ENCODE measurements at places on chromosomes 16 and 17.
A peak's percentile ranks its signal among the peaks of the same experiment; 100 is the strongest.

DNA sequence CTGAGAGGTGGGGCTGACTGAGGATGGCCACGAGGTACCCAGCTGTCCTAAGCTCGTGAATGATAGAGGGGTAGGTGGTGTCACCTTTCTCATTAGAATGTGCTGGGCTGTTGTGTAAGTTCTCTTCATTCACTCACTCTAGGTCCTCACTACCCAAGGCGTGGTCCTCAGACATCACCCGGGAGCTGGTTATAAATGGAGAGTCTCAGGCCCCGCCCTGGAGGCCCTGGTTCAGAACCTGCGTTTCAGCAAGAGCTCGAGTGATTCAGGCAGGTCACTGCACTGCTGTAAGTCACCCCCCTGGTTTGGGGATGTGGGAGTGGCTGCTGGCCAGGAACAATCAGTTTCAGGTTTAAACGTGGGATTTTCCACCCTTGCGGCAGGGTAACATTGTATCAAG lies 139.8 kb downstream of the FOXL1 start:
- no peak for DNase-seq

- peak; percentile 57 for DNase-seq
Observed at GRCh38 chr17:8387914-8388651, 5.1 kb upstream of the RPL26 start.

DNA sequence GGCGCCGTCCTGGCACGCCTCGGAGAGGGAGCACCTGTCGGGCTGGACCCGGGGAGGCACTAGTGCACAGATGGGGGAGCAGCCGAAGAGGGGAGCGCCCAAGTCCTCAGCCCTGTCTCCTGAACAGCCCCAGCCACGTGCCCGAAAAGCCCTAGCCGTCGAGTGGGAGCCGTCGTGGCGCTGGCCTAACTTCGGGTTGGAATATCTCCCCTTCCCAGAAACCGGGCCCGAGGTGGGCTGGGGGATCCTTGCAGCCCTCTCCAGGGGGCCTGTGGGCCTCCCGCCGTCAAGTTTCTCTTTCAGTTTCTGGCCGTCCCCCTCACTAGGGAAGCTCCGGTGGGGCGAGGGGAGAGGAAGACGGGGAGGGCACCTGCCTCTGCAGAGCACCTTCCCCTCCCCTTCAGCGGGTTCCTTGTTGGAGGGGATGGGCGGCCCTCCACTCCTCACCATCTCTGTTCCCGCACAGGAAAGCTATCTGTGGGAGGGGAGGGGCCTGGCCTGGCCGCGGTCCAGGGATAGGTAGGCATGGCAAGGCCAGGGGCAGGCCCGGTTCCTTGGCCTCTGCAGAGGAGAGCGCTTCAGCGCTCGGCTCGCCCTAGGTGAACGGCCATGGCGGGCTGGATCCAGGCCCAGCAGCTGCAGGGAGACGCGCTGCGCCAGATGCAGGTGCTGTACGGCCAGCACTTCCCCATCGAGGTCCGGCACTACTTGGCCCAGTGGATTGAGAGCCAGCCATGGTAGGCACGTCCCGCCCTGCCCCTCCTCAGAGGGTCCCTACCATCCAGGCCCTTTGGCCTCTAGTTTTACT lies 709 bp downstream of the STAT5A start:
- DNase-seq: peak; percentile 77

DNA sequence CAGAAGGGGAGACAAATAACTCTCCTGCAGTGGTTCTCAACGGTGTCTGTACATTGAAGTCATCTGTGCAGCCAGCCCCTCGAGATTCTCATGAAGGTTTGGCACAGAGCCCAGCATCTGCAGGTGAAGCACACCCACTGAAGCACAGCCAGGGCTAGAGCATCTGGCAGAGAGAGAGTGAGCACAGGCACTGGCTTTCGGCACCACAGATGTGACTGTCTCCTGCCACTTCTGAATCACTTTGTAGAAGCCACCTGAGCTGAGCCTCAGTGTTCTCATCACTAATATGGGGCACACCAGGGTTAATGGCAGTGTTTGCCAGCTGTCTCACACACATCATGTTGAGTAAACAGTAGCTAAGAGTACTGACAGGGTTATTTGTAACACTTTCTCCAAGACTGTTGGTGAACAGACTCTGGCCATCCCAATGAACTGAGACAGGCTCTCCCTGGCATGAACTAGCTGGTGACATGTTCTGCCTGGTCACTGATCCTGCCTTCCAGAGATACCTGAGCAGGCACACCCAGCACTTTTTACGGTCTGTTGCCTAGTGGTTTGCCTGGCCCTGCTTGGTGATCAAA lies 10.9 kb downstream of the HSPB9 start:
- peak; percentile 16 for DNase-seq

DNA sequence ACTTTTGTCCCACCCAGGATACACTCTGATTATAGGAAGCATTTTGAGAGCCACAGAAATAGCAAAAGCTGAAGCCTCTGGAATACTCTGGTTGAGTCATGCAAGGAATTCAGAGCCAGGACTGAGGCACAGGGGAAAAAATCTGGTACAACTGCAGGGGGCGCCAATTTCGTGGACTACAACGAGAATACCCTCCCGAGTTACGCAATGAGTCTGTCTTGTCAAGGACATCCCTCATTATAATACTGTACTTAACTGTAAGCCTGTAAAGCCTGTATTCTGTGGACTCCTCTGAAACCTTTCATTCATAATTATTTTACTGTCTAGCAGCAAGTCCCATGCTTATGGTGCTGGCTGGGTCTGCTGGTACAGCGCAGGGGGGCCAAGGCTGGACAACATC lies 7.8 kb downstream of the HOXB1 start:
- no peak for DNase-seq

DNA sequence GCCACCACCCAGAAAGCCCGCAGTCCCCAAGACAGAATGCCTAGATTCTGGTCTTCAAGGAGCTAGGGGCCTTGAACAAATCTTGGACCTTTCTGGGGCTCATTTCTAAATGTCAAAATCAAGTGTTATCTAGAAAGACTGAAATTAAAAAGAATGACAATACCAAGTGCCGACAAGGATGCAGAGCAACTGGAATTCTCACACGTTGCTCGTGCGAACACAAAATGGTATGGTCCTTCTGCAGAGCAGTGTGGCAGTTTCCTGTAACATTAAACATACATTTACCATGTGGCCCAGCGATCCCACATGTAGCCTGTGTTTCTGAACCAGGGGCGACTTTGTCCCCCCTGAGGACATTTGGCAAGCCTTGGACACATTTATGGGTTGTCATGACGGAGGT lies 137.9 kb downstream of the GAS7 start:
- DNase-seq: no peak

DNA sequence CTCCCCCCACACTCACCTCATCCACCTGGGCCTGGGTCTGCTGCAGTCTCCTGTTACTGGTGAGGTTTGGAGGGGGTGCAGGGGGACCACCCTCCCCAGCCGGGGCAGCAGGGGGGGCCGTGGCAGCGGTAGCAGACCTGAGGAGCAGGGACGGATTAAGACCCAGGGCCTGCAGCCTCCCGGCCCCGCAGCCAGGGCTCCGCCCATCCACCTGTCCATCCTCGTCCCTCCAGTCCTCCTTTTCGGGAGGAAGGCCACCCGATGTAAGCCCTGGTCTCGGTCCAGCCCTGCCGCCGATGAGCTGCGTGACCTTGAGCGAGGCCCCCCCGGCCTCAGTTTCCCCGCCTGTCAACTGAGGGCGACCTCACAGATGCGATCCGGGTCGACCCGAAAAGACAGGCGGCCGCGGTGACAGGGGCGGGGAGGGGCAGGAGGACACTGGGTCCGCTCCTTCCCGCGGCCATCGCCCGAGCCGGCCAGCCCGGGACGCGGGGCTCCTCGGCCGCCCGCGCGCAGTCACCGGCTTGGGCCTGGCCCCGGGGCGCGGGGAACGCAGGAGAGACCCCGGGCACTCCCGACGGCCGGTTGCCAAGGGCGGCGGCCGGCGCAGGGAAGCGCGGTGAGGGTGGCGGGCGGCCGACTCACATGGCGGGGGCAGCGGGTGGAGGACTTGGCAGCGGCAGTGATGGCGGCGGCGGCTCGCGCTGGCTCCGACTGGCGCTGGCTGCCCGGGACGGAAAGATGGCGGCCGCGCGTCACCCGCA lies at the start of gene VAMP2:
Gene VAMP2 (minus strand): TSS at position 716 of the 764 bp plus-strand sequence. CDS start 69 bp downstream, at position 647.
- peak; percentile 86 for DNase-seq

- DNase-seq: no peak
Observed at GRCh38 chr17:1096215-1096614, 83.6 kb downstream of the ABR start.

- no peak for DNase-seq
Observed at GRCh38 chr17:64599827-64600226, 62.3 kb downstream of the SMURF2 start.

GRCh38 chr17:77495575-77495974 lies 354.8 kb downstream of the SEC14L1 start:
- DNase-seq: no peak

- DNase-seq: no peak
Observed at GRCh38 chr17:50127697-50128361, 2.1 kb downstream of the SAMD14 start.

DNA sequence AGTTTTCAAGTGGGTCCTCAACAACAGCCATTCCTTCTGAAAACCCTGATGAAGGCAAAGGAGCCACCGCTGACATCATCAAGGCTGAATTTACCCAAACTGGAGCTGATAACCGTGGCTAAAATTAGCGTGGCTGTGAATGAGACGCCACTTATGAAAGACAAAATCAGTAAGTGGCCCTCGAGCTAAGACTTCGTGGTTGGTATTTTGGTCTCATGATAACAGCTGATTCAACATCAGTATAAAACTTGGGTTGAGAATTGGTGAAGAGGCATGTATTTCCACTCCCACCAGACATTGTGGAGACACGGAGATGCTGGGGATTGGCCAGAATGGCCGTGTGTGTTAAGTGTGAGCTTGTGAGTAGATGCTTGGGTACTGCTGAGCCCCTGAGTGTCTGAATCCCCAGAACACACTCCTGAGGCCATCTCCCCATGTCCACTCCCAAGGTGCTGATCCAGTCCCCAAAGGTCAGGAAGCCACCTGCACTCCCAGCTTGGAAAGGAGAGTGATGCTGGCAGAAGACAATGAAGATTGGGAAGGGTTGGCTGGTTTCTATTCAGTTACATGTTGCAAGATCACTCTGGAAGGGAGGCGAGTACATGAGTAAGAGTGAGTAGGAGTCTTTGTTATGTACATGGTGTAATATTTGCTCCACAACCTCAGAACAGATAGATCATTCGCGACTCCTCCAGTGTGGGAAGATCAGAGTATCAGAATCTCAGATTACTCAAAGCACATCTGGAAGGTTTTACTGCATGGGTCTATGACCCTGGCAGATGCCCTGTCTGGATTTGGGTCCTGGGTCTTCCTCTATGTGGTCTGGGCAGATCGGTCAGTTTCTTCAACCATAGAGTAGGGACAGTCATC lies 207.7 kb downstream of the HS3ST3A1 start:
- no peak for DNase-seq

DNA sequence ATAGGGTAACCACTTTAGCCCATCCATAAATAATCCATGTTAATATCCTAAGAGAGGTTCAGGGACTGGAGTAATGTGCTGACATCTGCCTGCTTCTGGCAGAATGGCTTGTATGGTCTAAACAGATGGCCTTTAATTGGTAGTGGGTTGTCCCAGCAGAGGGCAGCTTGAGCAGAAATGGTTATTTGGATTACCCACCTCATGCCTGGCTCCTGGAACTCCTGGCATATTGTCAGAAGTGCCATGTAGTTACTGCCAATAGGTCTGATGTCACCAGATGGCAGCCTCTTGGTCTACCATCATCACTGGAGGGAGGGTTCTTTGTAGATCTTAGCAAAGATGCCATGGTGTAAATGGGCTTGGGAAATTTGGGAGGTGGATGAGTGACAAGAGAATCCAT lies 157.5 kb upstream of the SOX9 start:
- DNase-seq: no peak

GRCh38 chr16:84043486-84044117 lies 1.0 kb upstream of the SLC38A8 start:
- no peak for DNase-seq

- no peak for DNase-seq
Observed at GRCh38 chr16:49158029-49158642, 123.5 kb downstream of the CBLN1 start.

GRCh38 chr16:72001180-72001874 lies 1.1 kb upstream of the PKD1L3 start:
- DNase-seq: no peak

DNA sequence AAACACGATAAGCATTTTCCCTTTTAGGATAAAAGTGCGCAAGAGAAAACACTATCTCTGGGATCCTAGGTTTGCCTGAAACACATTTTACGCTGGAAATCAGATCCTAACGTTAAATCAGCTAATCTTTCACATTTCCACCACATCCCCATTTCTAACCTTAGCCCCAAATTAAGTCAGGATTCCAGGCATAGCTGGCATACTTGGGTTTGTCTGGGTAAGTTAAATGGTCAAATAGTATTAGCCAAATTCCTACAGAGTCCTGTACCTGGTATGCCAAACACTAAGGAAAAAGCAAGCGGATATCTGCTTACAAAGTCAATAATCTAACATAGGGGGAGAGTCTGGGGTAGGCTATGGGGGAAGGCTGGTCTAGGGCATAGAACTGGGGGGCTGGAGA lies 557.4 kb upstream of the ZFHX3 start:
- DNase-seq: no peak

- no peak for DNase-seq
Observed at GRCh38 chr17:57954397-57955182, 622 bp downstream of the CUEDC1 start.

- DNase-seq: peak; percentile 81
Observed at GRCh38 chr16:29784901-29785500, 5.5 kb upstream of the KIF22 start.

DNA sequence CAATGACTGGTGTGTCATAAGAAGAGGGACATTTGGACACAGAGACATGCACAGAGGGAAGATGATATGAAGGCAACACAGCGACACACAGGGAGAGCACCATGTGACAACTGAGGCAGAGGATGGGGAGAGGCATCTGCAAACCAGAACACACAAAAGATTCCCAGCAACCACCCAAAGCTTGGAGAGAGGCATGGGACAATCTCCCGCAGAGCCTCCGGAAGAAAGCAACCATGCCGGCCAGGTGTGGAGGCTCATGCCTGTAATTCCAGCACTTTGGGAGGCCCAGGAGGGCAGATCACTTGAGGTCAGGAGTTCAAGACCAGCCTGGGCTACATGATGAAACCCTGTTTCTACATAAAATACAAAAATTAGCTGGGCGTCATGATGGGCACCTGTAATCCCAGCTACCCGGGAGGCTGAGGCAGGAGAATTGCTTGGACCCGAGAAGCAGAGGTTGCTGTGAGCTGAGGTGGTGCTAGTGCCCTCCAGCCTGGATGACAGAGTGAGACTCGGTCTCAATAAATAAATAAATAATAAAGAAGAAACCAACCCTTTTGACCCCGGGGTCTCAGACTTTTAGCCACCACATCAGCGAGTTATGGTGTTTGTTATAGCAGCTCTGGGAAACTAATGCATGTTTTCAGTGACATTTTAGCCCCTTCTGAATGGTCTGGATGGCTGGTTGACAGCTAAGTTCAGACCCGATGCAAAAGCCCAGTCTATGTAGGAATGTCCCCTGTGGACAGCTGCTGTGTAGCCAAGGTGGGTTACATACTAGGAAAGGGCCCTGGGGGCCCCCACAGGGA lies 13.8 kb upstream of the PLCG2 start:
- DNase-seq: no peak
